AML-193 (cell line): ENCODE measurements at places on chromosomes 5 and 9.

DNA sequence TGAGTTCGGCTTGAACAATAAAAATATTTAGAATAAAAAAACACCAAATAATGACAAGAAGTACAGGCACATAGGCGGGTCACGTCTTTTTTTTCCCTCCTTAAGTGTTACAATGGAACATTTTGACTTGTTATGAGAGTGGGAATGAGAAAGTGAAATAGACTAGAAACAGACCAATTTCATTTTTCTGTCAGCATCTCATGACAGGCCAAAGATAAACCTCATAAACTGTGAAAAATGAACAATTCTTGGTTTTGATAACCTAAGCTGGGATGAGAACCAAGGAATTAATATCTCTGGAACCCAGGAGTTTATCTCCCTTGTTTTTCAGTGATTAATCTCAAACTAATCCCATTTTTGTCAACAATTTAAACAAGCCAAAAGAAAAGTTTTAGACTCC, 299.5 kb downstream of the SLIT3 start:
- DNase-seq, result no peak

DNA sequence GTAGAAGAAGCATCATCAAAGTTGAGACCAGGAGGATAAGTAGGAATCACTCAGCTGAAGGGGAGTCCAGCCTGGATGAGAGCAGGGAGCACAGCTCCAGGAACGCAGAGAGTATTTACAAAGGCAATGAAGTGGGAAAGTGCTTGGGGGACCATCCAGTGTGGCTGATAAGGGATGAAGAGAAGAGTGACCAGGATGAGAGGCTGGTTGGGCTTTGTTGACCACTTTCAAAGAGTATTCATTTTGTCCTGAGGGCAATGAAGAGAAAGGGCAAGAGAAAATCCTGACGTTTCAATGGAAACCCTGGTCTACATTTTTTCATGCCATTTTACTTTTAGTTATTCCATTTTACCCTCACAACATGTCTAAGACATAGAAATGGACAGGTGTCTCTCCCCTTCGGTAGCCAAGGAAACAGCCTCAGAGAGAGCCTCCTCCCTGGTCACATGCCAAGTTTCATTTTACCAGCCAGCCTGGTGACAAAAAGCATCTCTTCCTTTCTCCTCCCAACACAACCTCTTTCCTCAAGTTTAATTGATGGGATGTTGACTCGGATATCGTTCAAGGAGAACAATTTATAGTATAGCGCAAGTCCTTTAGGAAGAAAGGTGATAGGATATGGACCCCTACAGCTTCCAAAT, 492.7 kb upstream of the CLINT1 start:
- no peak for DNase-seq

DNA sequence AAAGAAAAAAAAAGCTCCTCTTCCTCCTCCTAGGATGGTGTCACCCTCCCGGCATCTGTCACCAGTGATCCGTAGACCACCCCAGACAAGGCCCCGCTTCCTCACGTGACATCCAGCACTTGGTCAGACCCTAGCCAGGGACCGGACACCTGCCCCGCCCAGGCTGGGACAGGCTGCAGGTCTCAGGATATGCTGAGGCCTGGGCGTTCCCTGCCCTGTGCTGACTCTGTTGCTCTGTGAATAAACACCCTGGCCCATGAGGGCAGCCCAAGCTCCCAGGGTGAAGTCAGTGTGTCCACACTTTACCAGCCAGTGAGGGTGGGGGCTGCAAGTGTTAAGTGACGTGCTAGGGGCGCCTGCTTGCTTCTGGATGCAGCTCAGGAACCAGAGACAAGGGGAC, 5.6 kb downstream of the EDF1 start:
- DNase-seq, result no peak

DNA sequence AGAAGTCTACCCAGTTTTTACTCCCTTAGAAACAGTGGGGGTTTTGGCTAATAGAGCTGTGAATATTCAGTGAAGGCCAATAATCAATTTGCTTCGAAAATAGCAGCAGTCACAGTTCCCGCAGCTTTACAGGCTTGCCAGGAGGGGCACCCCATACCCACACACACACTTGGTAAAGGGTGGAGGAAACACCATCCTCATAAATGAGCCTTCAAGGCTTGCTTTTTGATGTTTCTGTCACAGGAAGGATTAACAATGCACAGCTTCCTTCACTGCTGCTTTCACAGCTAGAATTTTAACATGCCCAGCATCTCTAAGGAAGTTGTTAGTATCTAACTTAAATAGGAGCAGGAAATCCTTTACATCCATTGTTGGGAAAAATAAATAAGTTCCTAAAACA, 1247.5 kb upstream of the C9orf72 start:
- DNase-seq, result no peak

GRCh38 chr9:36837431-36838405, 196.3 kb downstream of the PAX5 start:
- no peak for DNase-seq

GRCh38 chr9:137128158-137128861, 10.6 kb upstream of the GRIN1 start:
- no peak for DNase-seq

DNA sequence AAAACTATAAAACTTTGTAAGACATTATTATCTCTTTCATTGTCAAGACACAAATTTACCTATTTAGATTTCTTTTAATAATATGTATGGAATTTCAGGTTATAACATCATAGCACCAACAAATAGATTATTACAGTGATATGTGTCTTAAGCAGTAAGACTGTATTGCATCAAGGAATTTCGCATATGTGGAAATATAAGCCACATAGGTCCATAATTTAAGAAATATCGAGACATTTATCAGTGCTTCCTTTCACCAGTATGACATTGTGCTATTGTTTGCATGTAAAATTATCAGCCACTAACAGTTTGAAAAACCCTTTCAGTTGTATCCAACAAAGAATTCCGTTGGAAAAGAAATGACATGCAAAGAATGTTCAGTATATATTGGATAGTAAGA, 186.7 kb upstream of the RASA1 start:
- DNase-seq, result peak; percentile 36

- no peak for DNase-seq
Measured at GRCh38 chr9:251398-251797, 36.7 kb downstream of the DOCK8 start.

DNA sequence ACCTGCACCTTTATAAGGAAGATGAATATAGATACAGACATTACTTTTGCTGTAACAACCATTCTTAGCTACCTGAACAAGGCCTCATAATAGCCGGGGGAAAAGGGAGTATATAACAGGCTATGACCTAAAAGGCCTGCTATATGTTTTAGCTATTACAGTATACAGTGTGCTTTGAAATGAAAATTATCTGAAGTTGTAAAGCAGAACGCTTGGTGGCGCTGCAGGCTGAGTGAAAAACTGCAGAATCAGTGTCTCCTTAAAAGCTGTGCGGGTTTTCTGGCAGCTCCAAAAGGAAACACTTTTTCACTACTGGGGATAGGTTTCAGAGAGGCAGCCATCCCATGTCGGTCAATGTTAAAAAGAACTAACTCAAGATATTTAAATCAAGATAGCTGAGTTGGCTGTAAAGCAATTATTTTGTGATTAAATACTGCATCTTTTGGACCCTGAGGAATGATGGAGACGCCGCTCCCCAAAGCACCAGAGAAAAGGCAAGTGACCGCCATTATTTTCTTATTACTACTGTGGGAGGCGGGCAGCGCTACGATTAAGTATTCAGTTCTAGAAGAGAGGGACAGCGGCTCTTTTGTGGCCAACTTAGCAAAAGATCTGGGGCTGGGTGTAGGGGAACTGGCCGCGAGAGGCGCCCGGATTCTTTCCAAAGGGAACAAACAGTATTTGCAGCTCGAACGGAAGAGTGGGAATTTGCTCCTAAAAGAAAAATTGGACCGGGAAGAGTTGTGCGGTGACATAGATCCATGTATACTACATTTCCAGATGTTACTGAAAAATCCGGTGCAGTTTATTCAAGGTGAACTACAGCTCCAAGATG, 5.9 kb downstream of the PCDHB6 start:
- DNase-seq, result peak; percentile 29

DNA sequence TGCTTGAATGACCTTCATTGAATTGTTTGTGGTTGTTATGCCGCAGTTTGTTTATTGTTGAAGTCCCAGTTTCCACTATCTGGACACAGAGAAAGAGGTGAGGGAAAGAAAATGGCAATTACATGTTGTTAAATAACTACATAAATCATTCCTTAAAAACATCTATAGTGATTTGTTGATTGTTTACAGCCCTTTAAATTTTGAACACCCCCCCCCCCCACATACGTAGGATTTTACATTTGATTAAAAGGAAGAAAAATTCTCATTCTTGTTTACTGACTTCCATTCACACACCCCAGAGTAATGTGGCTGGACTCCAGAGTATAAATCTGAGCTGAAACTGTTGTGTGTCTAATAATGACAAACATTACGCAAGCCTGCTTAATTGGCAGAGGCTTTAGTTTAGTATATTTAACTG, 87.1 kb upstream of the FAM174A start:
- no peak for DNase-seq
